ENCODE measurements at places on chromosomes 7 and 10. TPM values are rescaled to one million over a fixed set of nuclear protein-coding genes. Genes with fewer than 3 reads are reported as not detected.

ABCB4 gene
- total RNA-seq, result 0.65 TPM

ABCC2 gene
- total RNA-seq, result 1.6 TPM

CPXM2 gene
- 52.1 TPM for total RNA-seq

TAS2R41 gene
- total RNA-seq, result not detected

HOXA5 gene
- 8.1 TPM for total RNA-seq

PDZD8 gene
- 48.6 TPM for total RNA-seq

WNT16 gene
- under 0.01 TPM for total RNA-seq

LAMB4 gene
- total RNA-seq, result under 0.01 TPM

TFR2 gene
- total RNA-seq, result 0.65 TPM

PHYHIPL gene
- total RNA-seq, result not detected

EGFR gene
- 84.5 TPM for total RNA-seq

MNX1 gene
- total RNA-seq, result not detected

COG5 gene
- total RNA-seq, result 50.4 TPM

ASZ1 gene
- total RNA-seq, result not detected

SRGN gene
- total RNA-seq, result 183 TPM

PTTG1IP2 gene
- total RNA-seq, result not detected

NPC1L1 gene
- under 0.01 TPM for total RNA-seq

ODAD2 gene
- 1.3 TPM for total RNA-seq

CALCR gene
- not detected for total RNA-seq

TSPAN13 gene
- total RNA-seq, result 1.4 TPM

ELOVL3 gene
- 0.65 TPM for total RNA-seq

ACHE gene
- total RNA-seq, result not detected

PRKCQ gene
- total RNA-seq, result 0.13 TPM

MCM10 gene
- total RNA-seq, result 4.1 TPM

SOSTDC1 gene
- not detected for total RNA-seq

PNLIPRP3 gene
- not detected for total RNA-seq

ARMC3 gene
- total RNA-seq, result 0.65 TPM

PRLHR gene
- not detected for total RNA-seq

SUGCT gene
- total RNA-seq, result 10.2 TPM

PHKG1 gene
- 4.6 TPM for total RNA-seq

CABCOCO1 gene
- total RNA-seq, result 6.8 TPM

OGDHL gene
- total RNA-seq, result 0.54 TPM

DUS4L gene
- total RNA-seq, result 7.7 TPM
